ENCODE measurements at places on chromosomes 2 and 18.

DNA sequence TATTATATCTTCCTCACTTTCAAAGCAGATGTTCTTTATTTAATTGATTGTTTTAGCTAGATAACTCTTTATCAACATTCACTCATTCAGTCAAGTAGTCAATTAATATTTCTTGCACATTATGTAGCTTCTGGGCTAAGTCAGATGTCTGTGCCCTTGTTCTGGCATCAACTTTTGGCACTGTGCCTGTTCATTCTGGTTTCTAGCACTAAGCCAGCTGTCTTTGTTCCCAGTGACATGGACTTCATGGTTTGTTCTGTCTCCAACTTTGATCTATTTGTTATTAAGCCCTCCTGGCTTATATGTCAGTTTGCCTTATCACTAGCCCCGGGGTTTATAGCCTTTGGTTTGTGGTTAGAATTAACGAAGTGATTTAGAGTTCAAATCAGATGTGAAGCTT, 247.9 kb upstream of the SYT4 start:
- no peak for DNase-seq

DNA sequence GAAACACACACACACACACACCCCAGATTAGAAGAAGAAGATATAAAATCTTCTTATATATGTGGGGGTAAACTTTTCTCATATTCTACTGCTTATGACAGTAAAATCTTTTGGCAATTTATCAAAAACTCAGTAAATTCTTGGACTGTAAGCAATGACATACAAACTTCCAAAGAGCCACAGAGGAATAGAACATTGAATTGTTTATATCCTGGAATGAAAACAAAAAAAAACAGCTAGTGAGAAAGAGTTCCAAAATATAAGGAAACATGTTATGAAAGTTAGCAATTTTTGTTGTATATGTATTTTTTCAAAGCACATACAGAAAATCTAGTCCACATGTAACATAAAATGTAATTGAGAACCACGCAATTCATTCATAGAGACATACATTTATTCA, 764.9 kb downstream of the DSC3 start:
- no peak for DNase-seq

GRCh38 chr2:172248785-172249187, 146.1 kb upstream of the DLX2 start:
- DNase-seq = no peak

DNA sequence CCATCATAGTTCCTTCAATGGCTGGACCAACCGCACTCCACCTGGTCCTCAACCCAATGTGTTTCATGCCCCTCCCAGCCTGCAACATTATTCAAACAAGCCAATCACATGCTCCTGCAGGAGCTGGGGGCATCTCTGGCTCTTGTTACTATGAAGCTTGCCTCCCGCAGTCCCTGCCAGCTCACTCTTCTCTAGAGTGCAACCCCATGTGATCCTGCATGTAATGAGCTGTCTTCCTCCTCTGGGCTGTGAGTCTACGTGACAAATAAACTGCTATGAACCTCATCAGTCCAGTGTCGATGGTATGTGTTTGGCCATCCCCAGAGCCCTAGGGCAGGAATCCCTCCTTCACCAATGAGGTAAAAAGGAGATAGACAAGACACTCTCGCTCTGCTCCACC, 15.8 kb upstream of the BOD1L2 start:
- no peak for DNase-seq

GRCh38 chr2:862731-863466, 87.8 kb upstream of the SNTG2 start:
- no peak for DNase-seq

DNA sequence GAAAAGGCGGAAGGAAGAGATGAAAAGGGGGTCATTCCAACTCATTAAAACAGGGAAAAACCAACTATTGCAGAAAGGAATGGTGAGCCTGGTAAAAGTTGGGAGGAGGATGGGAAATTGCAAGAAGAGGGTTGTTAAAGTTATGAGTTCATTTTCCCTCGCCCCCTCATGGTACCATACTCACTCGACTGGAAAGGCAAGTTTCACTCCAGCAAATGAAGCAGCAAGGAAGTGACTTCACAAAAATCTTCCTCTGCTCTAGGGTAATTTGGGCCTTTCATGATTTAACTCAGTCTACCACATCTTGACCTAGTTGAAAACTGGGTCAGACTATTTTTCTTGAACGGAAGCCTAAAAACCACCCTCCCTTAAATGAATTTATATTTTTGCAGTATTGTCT, 22.8 kb upstream of the DAW1 start:
- DNase-seq = no peak

GRCh38 chr18:72542984-72543356, 1.2 kb downstream of the CBLN2 start:
- peak; percentile 48 for DNase-seq
